Activated naive CD8-positive, alpha-beta T cell treated with anti-CD3 and anti-CD28 coated beads, Interleukin-2, amount 10 ng/mL, durations not matched to agents 7 days and 5 days (primary cell): ENCODE measurements at places on chromosomes 16 and 17. TPM values are rescaled to one million over a fixed set of nuclear protein-coding genes. Genes with fewer than 3 reads are reported as not detected.

TMEM114 gene
- not detected for total RNA-seq

KRT27 gene
- not detected for total RNA-seq

CCL11 gene
- not detected for total RNA-seq

ATP2A3 gene
- total RNA-seq, result 289 TPM

ATP2C2 gene
- total RNA-seq, result not detected

ALDOA gene
- 1,632 TPM for total RNA-seq

LCAT gene
- 23.6 TPM for total RNA-seq

OR1F1 gene
- not detected for total RNA-seq

ADAP2 gene
- 2.4 TPM for total RNA-seq

CSH1 gene
- total RNA-seq, result not detected

CRHR1 gene
- total RNA-seq, result not detected

PTX4 gene
- total RNA-seq, result not detected

HP gene
- not detected for total RNA-seq

CD300C gene
- 0.45 TPM for total RNA-seq

KRT31 gene
- total RNA-seq, result not detected

NPIPA3 gene
- total RNA-seq, result 1.8 TPM

LLGL1 gene
- total RNA-seq, result 21.6 TPM

KRT28 gene
- total RNA-seq, result not detected

TUBG2 gene
- total RNA-seq, result 19.2 TPM

C16orf92 gene
- total RNA-seq, result not detected

FAM83G gene
- 8.3 TPM for total RNA-seq

PPP1R27 gene
- total RNA-seq, result not detected

TMC8 gene
- total RNA-seq, result 340 TPM

CLEC3A gene
- not detected for total RNA-seq

GNG13 gene
- total RNA-seq, result not detected

HID1 gene
- 3.6 TPM for total RNA-seq

OXLD1 gene
- 56.6 TPM for total RNA-seq

TMC5 gene
- not detected for total RNA-seq

TBC1D3G gene
- total RNA-seq, result not detected

HES7 gene
- total RNA-seq, result 0.23 TPM

C1QTNF8 gene
- not detected for total RNA-seq

NPIPB4 gene
- 255 TPM for total RNA-seq

SSTR5 gene
- not detected for total RNA-seq

SLC16A5 gene
- total RNA-seq, result 11.0 TPM

WFDC1 gene
- total RNA-seq, result not detected

AANAT gene
- not detected for total RNA-seq

ZNF750 gene
- total RNA-seq, result not detected

PMFBP1 gene
- total RNA-seq, result 5.0 TPM

KIF18B gene
- total RNA-seq, result 66.7 TPM

MT1A gene
- total RNA-seq, result not detected

CSH2 gene
- total RNA-seq, result not detected

CDH5 gene
- total RNA-seq, result not detected

LITAFD gene
- not detected for total RNA-seq

SEZ6 gene
- not detected for total RNA-seq

TEKT5 gene
- total RNA-seq, result not detected

KRT24 gene
- total RNA-seq, result not detected

KRT33A gene
- total RNA-seq, result not detected

KRTAP2-1 gene
- not detected for total RNA-seq

TBC1D28 gene
- total RNA-seq, result not detected

SLC5A11 gene
- total RNA-seq, result not detected
